ENCODE measurements at places on chromosomes 5 and 9.

GRCh38 chr5:85646641-85647040 is 971.1 kb upstream of the COX7C start:
- no peak for DNase-seq

GRCh38 chr5:171667341-171668096 is 118.1 kb upstream of the SMIM23 start:
- no peak for DNase-seq

GRCh38 chr9:119771341-119771740 is 402.1 kb upstream of the BRINP1 start:
- no peak for DNase-seq

DNA sequence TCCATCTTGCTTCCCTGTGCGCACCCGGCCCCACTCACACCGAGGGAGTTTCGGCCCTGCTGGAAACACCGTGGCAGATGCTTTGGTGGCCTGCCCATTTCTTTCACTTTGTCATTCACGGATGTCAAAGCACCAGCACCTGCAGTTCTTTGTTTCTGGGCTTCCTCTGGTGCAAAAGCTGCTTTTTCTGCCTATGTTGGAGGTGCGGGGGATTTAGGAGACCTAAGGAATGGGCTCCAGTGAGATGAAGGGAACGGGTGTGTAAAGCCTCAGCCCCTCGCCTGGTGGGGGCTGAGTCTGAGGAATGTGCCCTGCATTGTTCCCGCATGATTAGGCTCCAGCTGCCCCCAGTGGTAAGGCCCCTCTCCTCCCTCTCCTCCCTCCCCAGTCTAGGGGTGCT is 62.3 kb downstream of the THBS4 start:
- no peak for DNase-seq

- DNase-seq: no peak
Measured at GRCh38 chr5:5799826-5800225, 377.3 kb downstream of the ICE1 start.

DNA sequence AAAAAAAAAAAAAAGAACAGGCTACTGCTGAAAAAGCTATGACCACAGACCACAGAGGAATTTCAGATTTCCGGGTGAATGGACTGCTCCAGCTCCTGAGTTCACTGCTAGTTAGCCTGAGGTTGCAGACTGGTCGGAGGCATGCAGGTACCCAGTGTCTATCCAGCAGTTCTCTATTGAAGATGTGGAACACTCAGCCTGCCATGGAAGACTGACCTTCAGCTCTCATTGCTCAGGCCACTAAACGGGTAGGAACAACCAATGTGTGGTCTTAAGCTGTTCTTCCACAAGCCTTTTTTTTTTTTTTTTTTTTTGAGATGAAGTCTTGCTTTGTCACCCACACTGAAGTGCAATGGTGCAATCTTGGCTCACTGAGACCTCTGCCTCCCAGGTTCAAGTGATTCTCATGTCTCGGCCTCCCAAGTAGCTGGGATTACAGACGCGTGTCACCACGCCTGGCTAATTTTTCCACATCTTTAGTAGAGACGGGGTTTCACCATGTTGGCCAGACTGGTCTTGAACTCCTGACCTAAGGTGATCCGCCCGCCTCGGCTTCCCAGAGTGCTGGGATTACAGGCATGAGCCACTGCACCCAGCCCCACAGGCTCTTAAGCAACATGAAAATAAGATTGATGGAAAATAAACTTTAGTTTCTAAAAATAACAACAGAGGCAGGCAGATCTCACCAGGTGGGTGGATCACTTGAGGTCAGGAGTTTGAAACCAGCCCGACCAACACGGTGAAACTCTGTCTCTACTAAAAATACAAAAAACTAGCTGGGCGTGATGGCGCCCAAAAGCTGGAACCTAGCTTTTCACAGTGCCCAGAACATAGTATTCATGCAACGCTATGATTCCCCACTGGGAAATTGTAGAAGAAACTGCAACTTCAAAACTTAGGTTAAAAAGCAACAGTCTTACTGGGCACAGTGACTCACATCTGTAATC is 20.0 kb upstream of the NPM1 start:
- no peak for DNase-seq

DNA sequence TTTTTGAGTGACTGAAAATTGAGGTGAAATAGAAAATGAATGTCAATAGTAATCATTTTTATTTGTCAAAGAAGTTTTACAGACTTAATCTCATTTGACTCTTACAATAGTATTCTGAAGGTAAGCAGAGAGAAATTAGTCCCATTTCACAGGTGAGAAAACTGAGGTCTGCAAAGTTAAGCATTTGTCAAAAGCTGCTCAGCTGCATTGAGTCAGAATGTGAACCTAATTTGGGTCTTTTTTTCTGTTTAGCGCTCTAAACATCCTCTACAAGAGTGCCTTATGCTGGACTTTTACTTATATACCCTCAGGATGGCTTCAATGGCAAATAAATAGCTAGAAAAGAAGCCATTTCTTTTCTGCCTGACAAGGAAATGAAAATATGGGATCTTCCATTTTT is 135.7 kb downstream of the RASGRF2 start:
- DNase-seq: no peak

DNA sequence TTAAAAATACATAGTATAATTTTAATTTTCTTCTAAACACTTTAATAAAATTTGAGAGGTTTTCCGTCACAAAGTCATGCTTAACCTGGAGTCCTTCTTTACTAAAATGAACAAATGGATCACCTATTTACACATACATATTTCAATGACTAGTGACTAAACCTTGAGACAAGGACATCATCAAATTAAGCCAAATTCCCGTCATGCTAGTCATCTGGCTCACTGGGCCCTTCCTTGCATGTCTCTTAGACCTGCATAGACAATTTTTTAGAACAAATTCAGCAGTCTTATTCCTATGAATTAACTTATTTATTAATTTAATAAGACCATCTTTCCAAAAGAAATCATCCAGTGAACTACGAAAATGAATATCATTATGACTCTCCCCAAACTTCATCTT is 26.6 kb downstream of the ERAP2 start:
- DNase-seq: no peak

DNA sequence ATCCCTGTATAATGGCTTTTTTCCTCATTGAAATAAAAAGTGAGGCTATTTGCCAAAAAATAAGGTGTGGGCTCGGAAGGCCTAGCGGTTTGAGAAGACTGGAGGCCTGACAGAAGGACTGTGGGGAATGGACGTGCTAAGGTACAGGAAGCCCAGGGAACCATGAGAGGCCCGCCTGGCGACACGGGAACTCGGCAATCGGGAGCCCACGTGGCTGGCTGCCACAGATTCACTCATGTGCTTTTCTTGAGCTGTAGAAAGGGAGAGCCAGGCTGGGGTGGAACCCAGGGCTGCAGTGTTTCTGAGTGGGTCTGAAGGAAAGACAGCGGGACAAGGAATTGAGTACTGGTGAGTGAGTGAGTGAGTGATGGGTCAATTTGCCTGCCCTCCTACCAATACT is 11.9 kb upstream of the DDX41 start:
- no peak for DNase-seq

- DNase-seq: no peak
Measured at GRCh38 chr5:168740811-168741213, 161.6 kb upstream of the PANK3 start.

- no peak for DNase-seq
Measured at GRCh38 chr9:121620777-121621449, 30.5 kb upstream of the DAB2IP start.

- DNase-seq: no peak
Measured at GRCh38 chr9:17470036-17470813, 108.6 kb upstream of the SH3GL2 start.

- DNase-seq: no peak
Measured at GRCh38 chr9:120877276-120878034, 467 bp upstream of the PHF19 start.

DNA sequence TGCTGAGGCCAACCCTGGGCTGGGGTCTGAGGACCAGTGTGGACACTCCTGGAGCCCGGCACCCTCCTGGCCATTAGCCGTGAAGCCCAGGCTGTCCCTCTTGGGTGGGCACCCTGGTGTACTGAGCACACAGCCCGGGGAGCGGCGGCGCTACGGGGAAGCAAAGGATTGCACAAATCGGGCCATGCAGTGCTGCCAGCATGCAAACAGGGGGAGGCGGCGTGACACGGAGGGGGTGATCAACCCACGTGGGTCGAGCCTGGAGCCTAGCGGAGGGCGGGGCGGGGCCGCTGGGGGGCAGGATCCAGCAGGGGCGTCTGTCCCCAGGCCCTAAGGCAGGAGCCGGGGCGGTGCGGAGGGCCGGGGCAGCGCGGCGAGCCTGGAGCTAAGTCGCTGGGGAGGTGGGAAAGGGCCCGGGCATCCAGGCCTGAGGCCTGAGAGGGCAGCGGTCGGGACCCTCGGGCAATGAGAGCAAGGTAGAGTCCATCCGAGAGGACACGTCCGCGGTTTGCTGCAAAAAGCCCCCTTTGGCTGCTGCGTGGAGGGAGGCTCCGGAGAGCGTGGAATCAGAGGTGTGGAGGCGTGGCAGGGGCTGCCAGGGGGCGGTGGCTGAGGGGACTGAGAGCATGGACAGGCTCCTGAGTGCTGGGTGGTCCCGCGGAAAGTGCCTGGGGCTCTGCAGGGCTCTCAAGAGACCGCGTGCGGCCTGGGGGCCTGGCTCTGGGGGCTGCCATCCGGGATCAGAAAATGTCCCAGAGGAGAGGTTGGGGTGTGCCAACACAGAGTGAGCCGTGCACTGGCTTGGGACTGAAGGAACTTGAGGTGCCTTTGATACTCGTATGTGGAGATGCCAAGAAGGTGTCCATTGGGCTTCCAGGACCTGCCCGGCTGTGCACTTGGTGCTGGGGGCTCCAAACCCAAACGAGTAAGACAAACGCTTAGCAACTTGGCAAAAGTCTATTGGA is 94.2 kb downstream of the BARX1 start:
- DNase-seq: no peak

DNA sequence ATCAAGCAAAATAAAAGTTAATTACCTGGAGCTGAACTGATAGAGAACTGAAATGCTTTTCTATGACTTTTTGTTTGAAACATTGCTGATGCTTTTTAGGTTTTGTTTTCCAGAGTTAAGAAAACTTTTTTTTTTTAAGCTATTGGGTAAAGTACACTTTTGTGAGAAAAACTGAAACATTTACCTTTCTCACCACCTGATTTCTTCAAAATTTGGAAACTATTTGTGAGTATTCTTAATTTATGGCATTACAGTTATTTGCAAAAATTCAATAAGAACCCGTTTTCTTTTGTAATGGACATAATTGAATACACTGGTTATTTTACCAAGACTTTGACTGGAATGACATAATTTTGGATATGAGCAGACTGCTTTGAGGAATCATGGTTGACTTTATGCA is 6.6 kb downstream of the C9orf153 start:
- DNase-seq: no peak

DNA sequence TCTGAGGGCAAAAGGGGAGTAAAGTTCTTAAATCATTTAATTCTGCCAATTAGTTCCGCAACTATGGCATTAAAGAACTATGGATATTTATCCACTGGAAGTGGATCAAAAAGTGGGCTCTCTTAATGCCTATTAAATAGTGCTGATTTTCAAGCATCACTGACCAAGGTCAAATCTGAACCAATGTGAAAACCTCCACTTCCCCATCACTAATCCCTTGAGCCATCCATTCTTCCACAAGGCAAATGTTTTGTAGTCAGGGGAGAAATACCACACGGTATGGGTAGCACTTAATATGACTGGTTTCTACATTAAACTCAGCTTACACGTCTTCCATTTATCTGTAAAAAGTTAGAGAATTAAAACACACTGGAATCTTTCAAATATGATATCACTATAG is 57.6 kb downstream of the MLLT3 start:
- no peak for DNase-seq

GRCh38 chr5:72223371-72223770 is 96.7 kb downstream of the MRPS27 start:
- DNase-seq: no peak

GRCh38 chr5:114317751-114318150 is 44.1 kb upstream of the KCNN2 start:
- DNase-seq: no peak

DNA sequence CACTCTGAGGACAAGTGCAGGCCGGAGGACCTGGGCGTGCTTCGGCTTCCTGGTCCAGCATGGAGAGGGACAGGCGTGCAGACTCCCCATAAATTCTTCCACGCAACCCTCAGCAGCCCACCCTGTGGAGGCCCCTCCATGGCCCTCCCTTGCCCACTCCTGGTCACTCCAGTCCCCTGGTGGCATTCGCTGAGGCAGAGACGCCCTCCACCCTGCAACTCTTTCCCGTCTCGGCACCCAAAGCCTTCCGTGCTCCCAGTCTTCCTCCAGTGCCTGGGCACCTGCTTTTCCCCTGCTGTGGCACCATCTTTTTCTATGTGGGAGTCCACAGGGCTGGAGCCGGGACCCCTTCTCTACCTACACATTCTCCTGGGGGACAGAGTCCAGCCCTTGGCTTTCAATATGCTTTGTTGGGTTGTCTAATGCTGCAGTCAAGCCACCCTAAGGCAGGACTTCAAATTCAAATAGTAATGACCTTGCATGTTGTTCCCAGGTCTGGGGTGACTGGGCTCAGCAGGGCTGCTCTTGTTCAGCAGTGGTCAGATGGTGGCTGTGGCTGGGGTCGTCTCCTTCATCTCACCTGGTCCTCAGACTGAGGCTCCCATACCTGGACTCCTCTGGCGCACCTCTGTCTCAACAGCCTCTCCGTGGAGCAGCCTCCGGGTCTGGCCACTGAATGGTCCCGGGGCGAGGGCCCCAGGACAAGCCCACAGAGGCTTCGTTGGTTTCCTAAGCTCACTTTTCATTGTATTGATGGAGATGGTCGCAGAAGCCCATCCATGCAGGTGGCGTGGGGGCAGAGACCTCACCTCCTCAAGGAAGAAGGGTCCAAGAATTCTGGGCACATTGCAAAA is 15.2 kb downstream of the MRPL36 start:
- DNase-seq: no peak

DNA sequence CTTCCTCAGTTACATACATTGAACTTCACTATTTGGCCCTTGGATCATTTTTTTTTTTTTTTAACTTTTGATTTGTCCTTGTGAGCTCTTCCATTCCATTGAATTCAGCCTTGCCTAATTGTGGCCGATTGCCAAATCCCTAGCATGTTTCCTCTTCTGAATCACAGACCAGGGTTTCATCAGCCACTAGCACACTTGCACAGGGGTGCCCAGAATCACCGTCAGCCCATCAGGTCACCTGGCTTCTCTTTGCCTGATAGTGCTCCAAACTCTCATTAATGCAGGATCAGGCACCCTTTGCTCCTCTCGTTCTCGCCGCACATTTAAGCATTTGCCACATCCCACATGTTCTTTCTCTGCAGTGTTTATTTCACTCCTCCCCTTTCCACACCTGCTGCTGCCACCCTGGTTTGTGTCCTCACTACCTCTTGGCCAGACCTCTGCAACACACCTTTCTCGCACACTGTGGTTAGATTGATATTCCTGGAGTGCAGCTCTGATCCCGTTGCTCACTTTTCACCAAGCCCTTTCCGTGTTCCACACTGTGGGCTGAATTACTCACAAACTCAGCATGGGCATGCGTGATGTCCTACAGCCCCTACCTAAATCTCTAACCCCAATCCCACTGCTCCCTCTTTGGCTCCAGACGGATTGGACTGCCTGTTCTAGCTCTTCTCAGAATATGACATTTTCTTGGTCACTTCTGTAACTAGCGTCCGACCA is 9.8 kb downstream of the PIK3R1 start:
- no peak for DNase-seq

DNA sequence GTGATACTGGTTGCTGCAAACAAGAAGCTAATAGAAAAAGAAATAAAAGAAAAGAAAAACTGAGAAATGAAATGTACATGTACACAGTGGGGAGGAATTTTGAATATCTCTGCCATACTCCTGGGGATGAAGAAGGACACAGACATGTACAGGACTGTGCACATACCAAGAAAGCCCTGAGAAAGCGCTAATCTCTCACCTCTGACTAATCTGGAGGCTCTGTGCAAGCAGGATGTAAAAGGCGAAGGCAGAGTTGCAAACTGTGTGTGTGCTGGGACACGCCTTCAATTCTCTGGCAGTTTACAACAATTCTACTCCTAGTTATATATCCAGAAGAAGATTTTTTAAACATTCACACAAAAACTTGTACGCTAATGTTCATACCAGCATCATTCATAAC is 211.4 kb downstream of the KIAA0825 start:
- DNase-seq: no peak
